ENCODE measurements at places on chromosomes 6 and 20.

DNA sequence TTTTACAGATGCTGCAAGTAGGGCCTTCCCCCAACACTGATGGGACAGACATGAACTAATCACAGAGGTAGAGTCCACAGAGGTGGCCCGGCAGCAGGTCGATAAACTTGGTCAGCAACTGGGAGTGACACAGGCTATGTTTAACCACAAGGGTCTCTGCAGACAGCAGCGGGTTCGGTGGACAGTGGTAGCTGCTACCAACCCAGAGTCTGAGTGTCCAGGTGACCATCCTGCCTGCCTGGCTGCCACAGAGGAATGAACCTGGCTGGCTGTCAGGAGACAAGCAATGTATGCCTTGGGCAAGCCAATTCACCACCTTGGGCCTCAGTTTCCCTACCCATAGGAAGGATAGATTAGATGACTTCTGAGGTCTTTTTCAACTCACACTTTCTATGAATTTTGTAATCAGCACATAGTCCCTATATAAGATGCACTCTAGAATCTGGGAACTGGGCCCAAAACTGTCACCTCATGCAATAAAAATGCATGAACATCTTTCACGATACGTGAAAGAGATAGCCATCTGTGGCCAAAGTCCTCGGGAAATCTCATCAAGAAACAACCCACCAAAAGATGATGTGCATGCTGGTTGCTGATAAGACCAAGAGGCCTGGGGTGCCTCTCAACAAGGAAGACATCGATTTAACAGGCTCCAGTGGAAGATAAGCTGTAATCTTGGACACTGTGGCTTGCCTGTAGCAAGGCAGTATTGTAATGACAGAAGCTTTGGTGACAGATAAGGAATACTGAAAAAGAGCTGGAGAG lies 30.5 kb downstream of the MDGA1 start:
- no peak for DNase-seq

DNA sequence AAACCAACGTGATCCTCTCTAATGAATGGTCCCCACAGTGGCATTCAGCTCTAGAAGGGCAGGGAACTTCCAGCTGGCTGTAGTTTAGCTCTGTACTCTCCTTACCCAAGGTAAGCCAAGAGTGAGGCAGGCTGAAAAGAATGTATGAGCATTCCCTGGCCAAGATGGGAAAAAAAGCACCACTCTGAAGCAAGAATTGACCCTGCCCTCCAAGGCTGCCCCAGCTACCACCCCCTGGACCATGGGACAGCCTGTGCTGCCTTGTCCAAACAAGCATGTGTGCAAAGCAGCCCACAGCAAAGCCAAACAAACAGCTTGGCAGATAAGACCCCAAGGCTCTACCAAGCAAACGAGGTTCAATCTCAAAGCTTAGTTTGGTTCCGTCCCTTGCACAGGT lies 73.9 kb downstream of the GFOD1 start:
- no peak for DNase-seq

- DNase-seq, result no peak
These were observed 137.2 kb downstream of the WDR27 start for GRCh38 chr6:169564453-169565240.

DNA sequence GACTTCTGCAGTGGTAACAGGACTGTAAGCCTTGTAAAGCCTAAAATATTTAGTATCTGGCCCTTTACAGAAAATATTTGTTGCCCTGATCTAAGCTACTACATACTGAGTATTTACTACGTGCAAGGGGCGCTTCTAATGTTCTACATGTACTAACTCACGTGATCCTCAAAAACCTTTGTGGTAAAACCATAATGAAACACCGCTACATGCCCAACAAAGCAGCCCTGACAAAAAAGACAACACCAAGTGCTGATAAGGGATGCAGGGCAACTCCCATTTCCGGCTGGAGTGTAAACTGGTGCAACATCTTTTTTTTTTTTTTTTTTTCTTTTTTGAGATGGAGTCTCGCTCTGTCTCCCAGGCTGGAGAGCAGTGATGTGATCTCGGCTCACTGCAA lies 85.0 kb downstream of the SULF2 start:
- DNase-seq, result no peak

DNA sequence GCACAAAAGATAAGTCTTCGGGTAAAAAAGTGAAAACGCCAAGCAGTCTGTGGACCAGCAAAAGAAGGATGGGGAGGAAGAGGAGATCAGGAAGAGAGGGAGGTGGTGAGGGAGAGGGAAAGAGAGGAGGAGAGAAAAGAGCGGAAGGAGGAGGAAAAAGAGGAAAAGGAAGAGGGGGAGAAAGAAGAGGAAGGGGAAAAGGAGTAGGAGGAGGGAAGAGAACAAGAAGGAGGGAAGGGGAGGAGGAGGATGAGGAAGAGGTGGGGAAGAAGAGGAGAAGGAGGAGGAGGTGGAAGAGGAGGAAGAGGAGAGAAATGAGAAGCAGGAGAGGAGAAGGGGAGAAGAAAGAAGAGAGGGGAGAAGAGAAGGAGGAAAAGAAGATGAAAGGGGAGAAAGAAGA lies 6.5 kb downstream of the LY86 start:
- no peak for DNase-seq

DNA sequence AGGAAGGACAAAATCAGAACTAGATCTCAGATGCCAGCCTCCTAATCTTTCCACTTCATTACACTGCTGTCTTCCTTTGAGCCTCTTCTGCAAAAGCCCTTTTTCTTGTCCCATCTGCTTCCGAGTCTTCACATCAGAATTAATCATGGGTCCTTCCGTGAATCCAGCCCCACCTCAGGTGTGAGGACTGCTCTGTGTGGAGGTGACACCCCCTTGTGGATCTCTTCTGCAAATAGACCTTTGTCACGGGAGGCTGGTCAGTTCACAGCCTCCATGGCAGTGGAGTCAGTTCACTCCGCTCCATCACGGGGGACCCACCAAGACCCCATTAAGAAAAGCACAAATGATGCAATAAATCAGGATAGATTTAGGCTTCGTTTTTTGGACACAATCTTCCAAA lies 171.1 kb downstream of the ADAT2 start:
- peak; percentile 25 for DNase-seq

DNA sequence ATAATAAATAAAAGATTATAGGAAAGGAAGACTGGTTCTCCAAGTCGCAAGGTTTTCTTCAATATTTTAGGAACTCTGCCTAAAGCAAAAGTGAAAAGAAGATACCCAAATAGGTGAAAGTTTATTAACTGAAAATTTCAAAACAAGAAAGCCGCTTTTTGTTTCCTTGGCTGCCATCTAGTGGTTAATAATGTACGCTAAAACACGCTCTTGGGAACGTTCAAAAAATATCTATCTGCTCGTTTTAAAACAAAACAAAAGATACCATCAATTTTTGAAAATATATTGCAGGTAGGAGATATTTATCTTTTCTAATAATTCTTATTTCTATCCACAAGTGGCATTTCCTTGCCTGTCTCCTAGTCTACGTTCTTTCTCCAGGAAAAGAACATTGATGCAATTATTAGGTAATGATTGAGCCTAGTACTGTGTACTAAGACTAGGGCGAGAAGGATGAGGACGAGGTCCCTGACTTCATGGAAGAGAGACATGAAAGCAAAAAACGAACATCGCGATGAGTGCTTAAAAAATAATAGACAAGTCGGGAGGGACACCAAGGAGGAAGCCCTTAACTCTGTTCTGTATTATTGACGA lies 97.2 kb downstream of the SPTLC3 start:
- peak; percentile 50 for DNase-seq

GRCh38 chr6:86856937-86857563 lies 80.3 kb upstream of the HTR1E start:
- peak; percentile 71 for DNase-seq

DNA sequence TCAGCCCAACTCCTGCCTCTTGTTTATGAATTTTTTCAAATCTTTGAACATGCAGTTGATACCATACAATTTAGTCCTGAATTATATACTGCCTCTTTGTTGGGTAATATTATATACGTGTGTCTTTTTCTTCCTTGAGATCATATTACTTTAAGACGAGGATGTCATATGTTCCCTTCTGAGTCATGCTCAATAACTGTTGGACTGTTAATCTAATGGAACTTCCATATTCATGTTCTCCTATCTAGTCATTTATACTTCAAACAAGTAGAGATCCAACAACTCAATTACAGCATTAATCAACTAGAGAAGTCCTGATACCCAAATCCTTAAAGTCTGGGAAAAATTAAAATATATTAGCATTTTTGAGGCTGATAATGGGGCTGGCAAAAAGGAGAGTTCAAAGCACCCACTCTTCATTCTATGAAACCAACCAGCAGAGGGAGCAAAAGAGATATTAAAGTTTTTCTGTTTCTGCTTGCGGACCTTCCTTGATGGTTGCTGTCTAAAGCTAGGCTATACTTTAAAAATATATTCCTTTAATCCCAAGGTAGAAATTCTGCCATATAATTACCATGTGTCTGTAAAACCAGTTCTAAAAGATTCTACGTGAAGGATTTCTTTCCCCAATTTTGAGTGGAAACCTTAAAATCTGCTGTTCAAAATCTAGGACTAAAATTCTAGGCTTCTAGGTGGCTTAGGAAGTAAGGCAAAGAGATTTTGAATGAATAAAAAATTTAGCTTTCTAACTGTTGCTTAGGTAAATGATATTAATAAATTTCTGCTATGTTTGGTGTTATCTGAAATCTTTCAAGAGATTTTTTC lies 498.9 kb downstream of the BCKDHB start:
- DNase-seq, result peak; percentile 55

- DNase-seq, result no peak
These were observed 231.5 kb downstream of the HAO1 start for GRCh38 chr20:7708782-7709181.

DNA sequence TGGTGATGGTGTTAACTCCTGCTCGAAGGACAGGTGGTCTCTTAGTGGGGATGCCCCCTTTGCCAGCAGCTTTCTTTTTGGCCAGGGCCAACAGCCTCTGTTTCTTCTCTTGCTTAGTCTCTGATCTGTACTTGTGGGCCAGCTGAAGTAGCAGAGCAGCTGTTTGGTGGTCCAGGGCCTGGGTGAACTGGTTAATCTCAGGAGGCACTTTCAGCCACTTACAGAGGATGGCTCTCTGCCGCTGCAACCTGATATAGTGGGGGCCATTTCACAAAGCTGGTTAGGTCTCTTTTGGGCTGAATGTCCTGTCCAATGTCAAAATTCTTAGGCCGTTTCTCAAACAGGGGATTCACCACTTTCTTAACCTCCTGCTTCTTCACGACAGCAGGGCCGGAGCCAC lies 23.2 kb upstream of the LOC128125822 start:
- no peak for DNase-seq

DNA sequence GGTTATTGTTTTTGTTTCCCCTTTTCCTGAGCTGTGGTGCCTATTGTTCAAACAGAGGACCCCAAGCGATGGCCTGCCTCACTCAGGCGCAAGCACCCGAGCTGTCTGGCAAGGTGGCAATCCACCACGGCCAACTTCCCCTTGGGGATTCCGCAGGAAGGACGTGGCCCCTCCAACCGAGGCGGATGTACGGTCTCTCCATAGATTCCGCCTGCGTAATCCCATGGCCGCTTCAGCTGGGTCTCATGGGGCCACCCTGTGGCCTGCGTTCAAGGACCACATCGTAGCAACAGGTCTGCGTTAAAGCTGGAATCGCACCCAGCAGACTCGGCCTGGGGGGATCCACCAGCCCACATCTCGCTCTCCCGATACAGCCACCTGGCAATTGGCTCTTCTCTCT lies 79.9 kb downstream of the CEBPB start:
- DNase-seq, result no peak

- peak; percentile 37 for DNase-seq
These were observed 129.7 kb downstream of the PLG start for GRCh38 chr6:160831739-160832138.

GRCh38 chr6:36098920-36099647 lies 31.2 kb upstream of the MAPK13 start:
- peak; percentile 64 for DNase-seq

DNA sequence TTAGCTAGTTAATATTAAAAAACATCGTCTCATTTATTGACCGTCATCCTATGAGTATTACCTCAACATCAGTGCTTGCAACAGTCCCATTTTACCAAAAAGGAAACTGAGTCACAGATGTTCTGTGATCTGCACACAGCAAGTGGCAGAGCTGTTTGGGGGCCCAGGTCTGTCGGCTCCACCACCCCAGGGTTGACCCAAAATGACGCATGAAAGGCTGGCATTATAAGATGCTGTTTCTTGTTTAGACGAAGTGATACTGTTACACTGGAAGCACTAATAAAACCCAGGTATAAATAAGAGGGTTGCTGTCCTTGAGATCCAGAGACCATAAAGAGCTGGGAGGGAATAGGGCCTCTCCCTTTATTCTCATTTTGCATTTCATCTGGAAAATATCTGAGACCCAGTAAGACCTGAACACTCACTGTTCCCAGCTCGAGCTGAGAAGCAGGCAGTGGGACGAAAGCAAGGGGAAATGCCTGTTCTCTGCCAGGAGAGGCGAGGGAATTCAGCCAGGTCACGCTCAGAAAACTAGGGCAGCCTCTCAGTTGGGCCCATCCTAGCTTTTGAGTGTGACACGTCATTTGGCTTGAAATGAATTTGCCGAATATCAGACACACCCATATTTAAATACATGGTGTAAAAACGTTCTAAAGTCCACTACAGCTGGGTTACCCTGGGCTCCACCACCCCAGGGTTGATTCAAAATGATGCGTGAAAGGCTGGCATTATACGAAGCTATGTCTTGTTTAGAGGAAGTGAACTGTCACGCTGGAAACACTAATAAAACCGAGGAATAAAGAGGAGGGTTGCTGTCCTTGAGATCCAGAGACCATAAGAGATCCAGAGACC lies 1.4 kb upstream of the MICAL1 start:
- DNase-seq, result no peak

- no peak for DNase-seq
These were observed 18.1 kb downstream of the ELMO2 start for GRCh38 chr20:46388201-46388836.

GRCh38 chr20:51514249-51514648 lies 28.3 kb downstream of the NFATC2 start:
- no peak for DNase-seq

DNA sequence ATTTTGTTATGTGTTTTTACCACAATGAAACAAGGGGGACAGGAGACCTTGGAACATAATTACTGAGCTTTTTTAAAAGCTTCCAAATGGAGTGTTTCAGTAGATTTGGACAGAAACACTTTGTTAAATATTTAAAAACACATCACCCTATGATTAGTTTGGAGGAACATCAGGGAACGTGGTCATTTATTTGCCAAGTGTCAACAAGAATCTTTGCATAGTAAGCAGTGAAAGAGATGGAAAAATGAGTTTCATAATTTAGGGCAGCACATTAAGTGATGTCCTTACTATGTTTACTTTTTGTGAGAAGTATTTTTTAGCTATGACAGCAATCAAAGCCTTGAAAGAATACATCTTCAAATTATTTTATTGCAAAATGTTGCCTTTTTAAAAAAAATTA lies 82.6 kb downstream of the PROKR2 start:
- DNase-seq, result no peak

- no peak for DNase-seq
These were observed 22.9 kb upstream of the ESR1 start for GRCh38 chr6:151784441-151785214.
